Bronchus fibroblast of lung (primary cell): ENCODE measurements at places on chromosomes 2 and 18. TPM values are rescaled to one million over a fixed set of nuclear protein-coding genes. Genes with fewer than 3 reads are reported as not detected.

The ASIC4 gene
- total RNA-seq: 0.34 TPM in 1 of 2 replicates, not detected in the other

The CXCR1 gene
- total RNA-seq: not detected in 2 replicates

The EGR4 gene
- not detected in 2 replicates for total RNA-seq

The SLC14A1 gene
- 3.7 and 4.5 TPM in 2 replicates for total RNA-seq

The TCF23 gene
- not detected in 2 replicates for total RNA-seq

The SERPINB10 gene
- 1.7 TPM in 1 of 2 replicates, not detected in the other for total RNA-seq

The FIGN gene
- 0.74 and 2.2 TPM in 2 replicates for total RNA-seq

The FOXI3 gene
- total RNA-seq: not detected in 2 replicates

The MAP3K19 gene
- total RNA-seq: not detected in 2 replicates

The CYP27C1 gene
- not detected in 2 replicates for total RNA-seq

The FKBP1B gene
- 16.8 and 26.1 TPM in 2 replicates for total RNA-seq

The APLF gene
- total RNA-seq: 1.6 and 2.2 TPM in 2 replicates

The ABCG5 gene
- not detected in 2 replicates for total RNA-seq

The FOXD4L1 gene
- not detected in 2 replicates for total RNA-seq

The CIDEA gene
- total RNA-seq: 0.84 and 1.2 TPM in 2 replicates

The AKAIN1 gene
- not detected in 2 replicates for total RNA-seq

The CHST9 gene
- not detected in 2 replicates for total RNA-seq

The C1GALT1C1L gene
- total RNA-seq: 0.50 and 1.0 TPM in 2 replicates

The HOXD11 gene
- total RNA-seq: not detected in 2 replicates

The MTCL1 gene
- total RNA-seq: 14.3 and 18.2 TPM in 2 replicates

The RRM2 gene
- 140 and 186 TPM in 2 replicates for total RNA-seq

The BOD1L2 gene
- total RNA-seq: not detected in 2 replicates

The RNF125 gene
- total RNA-seq: 0.30 and 0.34 TPM in 2 replicates

The CHST10 gene
- 10.7 and 19.3 TPM in 2 replicates for total RNA-seq

The CCDC85A gene
- 0.15 and 0.34 TPM in 2 replicates for total RNA-seq

The LHCGR gene
- not detected in 2 replicates for total RNA-seq

The UGT1A10 gene
- total RNA-seq: not detected in 2 replicates

The SLC40A1 gene
- 1.7 and 2.1 TPM in 2 replicates for total RNA-seq

The SLC11A1 gene
- under 0.01 and 0.30 TPM in 2 replicates for total RNA-seq

The CD226 gene
- total RNA-seq: under 0.01 TPM in 1 of 2 replicates, not detected in the other

The COL4A4 gene
- total RNA-seq: under 0.01 and 0.15 TPM in 2 replicates

The CGREF1 gene
- 1.5 and 2.2 TPM in 2 replicates for total RNA-seq

The AP1S3 gene
- total RNA-seq: 1.2 and 2.2 TPM in 2 replicates

The ITGAV gene
- 30.8 and 37.2 TPM in 2 replicates for total RNA-seq

The KCNG2 gene
- total RNA-seq: 1.9 and 3.9 TPM in 2 replicates

The CELF4 gene
- total RNA-seq: not detected in 2 replicates

The BOLL gene
- total RNA-seq: not detected in 2 replicates

The KLF7 gene
- total RNA-seq: 14.0 TPM in 2 replicates

The LDLRAD4 gene
- total RNA-seq: not detected in 2 replicates

The MOCOS gene
- total RNA-seq: 6.1 and 6.4 TPM in 2 replicates

The STARD6 gene
- total RNA-seq: 0.15 and 0.34 TPM in 2 replicates

The HRH4 gene
- total RNA-seq: not detected in 2 replicates

The DCDC2C gene
- not detected in 2 replicates for total RNA-seq
